ENCODE measurements at places on chromosomes 3 and 15.

GRCh38 chr3:117600666-117601065, 891.1 kb downstream of the TUSC7 start:
- no peak for DNase-seq

DNA sequence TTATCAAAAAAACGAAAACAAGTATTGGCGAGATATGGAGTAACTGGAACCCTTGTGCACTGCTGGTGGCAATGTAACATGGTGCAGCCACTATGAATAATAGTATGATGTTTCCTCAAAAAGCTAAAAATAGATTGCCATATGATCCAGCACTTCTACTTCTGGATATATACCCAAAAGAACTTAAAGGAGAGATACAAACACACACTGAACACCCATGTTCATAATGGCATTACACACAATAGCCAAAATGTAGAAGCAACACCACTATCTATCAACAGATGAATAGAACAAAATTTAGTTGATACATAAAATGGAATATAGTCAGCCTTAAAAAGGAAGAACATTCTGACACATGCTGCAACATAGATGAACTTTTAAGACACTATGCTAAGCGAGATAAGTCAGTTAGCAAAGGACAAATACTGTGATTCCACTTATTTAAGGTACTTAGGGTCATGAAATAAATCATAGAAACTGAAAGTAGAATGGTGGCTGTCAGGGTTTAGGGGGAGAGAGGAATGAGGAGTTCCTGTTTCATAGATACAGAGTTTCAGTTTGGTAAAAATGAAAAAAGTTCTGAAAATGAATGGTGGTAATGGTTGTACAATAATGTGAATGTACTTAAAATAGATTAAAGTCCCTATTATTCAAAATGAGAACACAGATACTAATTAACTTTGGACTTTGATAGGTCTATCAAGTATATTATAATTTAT, 59.4 kb upstream of the IMPG2 start:
- no peak for DNase-seq

DNA sequence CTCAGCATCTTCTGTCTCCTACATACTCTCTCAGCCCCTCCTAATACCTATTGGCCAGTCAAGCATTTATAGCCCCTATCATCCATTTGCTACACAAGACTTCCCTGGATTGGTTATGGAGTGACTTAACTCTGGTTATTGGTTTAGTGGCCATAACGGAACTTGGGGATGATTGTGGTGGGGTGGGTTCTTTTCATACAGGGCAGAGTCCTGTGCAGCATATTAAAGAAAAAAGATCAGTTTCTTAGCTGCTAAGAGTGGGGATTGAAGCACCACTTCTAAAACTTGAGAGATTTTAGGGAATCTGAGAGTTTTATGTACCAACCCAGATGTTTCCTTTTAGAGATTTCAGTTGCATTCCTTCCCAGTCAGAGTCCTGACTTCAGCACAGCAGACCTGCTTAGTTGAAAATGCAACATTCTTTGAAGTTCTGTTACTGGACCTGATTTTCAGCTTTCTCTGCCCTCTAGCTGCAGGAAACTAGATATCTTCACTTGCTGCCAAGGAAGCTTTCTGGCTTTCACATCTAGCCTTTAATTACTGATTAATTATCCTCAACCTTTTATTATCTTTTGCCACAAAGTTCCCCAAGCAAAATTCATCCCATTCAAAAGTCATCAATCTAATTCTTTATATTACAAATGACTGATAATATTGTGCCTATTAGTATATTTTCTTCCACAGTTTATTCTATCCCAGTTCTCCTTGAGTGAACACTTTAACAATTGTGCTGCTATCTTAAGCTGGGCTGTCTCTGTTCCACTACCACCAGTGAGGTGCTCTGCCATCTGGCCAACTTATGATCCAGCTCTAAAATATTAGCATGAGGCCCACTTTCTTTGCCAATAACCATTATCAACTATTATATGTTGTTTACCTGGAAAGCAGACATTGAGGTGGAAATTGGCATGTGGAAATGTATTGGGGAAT, 906.0 kb upstream of the ALCAM start:
- peak; percentile 44 for DNase-seq

- no peak for DNase-seq
Observed at GRCh38 chr3:188598894-188599293, 444.9 kb downstream of the LPP start.

GRCh38 chr3:124313621-124314020, 321.7 kb upstream of the ROPN1 start:
- DNase-seq: no peak

GRCh38 chr3:27186013-27186412, 183.2 kb downstream of the NEK10 start:
- no peak for DNase-seq

- DNase-seq: no peak
Observed at GRCh38 chr3:9324944-9325343, 37.9 kb upstream of the THUMPD3 start.

GRCh38 chr15:55164284-55164683, 32.5 kb downstream of the RSL24D1 start:
- DNase-seq: no peak

GRCh38 chr15:34886134-34886533, 83.4 kb downstream of the AQR start:
- no peak for DNase-seq

DNA sequence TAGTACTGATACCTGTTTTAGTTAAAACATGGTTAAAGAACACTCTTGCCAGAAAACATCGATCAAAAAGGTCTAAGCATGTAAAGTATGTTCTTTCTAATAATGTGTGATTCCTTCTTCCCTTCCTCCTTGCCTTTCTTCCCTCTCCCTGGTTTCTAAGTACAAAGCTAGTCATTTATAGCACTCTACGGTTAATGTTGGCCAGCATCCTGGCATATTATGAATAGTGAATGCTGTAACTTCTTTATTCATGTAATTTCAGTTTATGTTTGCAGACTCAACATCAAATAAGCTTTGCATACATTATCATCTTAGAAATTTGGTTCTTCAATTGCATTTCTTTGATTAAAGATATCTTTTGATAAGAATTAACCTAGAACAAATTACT, 27.1 kb downstream of the P2RY12 start:
- no peak for DNase-seq

DNA sequence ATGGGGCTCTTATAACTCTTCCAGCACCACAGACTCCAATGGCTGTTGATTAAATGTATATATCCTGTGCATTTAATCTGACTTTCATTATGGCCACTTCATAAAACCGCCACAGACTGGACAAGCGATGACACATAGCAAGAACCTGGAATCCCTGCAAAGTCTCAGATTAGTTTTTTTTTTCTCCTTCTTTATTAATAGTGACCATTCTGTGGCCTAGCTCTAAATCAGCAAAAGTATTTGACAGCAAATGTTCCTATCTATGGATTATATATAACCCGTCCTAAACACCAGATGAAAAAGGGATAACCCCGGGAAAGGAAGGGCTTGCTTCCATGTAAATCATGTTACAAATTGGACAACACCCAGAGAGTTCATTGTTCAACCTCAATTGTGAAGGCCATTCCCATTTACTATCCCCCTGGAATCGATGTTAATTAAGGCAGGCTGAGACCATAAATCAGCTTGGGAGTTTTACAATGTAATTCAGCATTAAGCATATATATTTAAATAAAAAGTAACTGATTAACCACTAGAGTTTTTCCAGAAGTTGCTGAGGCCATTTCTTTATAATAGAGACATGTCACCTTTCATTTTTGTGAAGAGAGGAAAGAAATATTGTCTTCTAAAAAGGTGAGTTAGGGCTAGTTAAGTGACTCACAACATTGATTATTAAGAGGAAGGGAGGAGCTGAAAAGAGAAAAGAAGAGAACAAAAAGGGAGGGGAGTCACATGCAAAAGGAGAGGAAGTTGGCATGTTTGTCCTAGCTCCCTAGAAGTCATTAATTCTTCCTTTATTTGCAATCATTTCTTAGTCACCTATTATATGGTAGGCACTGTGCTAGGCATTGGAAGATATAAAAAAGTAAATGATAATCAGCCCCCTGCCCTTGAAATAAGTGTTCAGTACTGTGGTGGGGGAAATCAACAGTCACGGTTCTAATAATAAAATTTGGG, 26.2 kb downstream of the ALDH1A2 start:
- DNase-seq: no peak

GRCh38 chr15:74545086-74545485, 4.1 kb downstream of the ARID3B start:
- DNase-seq: no peak
